ENCODE measurements at places on chromosomes 5 and 9.

DNA sequence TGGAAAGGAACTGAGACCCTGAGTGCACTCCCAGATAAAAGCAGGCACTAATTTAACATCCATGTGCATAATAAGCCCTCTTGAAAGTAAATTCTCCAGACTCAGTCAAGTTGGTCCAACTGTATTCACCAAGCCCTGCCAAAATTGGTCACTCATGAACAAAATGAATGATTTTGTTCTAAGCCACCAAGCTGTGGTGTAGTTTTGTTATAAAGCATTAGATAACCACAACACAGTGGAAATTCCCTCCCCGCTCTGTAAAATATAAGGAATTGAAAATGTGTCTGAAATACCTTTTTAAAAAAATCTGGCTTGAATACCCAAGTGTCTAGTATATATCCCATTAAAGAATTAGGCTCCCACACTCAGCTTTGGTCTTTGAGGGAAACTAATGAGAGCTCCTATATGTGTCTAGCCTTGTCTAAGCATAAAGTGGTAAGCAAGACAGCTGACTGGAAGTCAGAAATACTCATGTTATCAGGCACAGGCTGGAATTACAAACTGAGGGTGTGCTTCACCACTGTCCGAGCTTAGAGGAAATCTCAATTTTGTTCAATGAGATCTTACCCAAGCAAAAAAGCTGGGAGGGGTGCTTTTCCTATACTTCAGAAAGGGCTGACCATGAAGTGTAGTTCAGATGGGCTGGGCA is 33.2 kb downstream of the IDNK start:
- DNase-seq, result no peak

- no peak for DNase-seq
Observed at GRCh38 chr5:1438871-1439270, 6.4 kb downstream of the SLC6A3 start.

GRCh38 chr5:37631939-37632338 is 207.9 kb downstream of the GDNF start:
- DNase-seq, result no peak

GRCh38 chr9:21559402-21560280 is 77.5 kb upstream of the IFNE start:
- peak; percentile 61 for DNase-seq

DNA sequence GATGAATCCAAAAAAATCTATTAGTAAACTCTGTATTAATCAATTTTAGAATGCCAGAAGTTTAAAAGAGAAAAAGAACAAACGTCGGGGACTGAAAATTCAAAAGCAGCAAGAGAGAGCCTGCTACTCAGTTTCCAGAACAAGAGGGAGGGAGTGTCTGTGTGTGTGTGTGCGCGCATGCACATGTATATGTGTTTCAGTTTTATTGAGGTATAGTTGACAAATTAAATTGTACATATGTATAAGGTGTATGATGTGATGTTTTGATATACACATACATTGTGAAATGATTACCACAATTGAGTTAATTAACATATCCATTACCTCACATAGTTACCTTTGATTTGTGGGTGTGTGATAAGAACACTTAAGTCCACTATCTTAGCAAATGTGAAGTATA is 27.6 kb upstream of the GRAMD2B start:
- DNase-seq, result no peak

DNA sequence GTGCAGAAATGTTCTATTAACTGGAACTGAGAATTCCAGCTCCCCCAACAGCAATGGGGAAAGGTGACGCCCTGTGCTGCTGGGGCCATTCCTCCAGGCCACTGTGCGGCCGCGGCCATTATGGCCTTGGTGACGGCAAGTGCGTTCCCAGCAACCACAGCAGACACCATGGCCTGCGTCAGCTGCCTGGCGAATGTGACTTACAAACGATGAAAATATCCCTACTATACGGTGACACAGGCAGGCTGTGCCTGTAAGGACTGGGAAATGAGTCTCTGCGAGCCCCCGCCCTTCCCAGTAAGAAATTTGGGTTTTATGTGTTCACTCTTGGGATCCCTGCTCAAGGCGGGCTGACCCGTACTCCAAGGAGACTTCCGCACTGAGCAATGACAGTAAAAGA is 20.6 kb downstream of the CLPTM1L start:
- DNase-seq, result no peak

DNA sequence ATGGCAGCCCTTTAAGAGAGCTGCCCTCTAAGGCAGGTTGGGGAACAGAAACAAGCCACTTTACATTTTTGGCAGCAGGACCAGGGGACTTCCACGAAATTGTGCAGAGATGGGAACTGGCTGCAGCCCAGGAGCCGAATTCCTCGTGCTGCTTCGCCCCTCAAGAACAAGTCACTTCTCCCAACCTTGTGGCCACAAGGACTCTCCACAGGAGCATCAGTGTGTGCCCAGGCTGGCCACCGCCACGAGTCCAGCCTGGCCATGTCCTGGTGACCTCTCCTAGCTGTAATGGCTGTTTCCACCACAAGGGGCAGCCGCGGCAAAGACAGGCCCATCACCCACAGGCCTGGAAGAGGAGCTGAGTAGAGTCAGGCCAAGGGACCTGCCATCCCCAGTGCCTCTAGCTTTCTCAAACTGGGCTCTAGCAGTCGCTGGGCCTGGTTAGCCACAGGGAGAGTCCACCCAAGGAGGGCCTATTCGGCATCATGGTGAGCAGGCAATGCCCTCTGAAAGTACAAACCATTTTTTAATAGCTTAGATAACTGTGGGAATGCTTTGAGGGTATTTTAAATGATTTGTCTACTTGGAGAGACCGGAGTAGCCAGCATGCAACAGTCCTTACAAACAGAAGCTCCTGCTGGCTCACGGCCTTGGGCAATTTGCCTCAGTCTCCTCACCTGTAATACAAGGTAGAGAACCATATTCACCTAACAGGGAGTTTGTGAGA is 129.0 kb downstream of the COL23A1 start:
- DNase-seq, result no peak

DNA sequence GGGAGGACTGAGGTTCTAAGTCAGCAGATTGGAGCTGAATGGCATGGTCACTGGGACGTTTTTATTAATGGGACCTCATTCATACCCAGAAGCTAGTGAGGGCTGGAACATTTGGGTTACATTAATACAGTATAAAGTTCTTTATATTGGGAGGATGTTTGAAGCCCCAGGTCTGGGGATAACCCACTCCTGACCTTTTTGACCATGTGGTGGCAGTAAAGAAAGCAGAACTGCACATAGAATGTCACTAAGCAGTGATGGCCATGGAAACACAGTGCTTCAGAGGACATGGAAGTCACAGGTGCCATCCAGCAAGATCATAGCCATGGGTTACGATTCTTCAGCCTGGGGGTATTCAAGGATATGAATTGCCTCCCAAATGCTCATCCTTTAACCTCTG is 176.0 kb downstream of the ATP10B start:
- DNase-seq, result no peak

GRCh38 chr5:172229904-172230303 is 35.9 kb downstream of the EFCAB9 start:
- DNase-seq, result no peak

GRCh38 chr5:132877938-132878337 is 4.5 kb downstream of the LEAP2 start:
- DNase-seq, result no peak

- peak; percentile 45 for DNase-seq
Observed at GRCh38 chr9:123003466-123003865, 30.0 kb upstream of the GPR21 start.

DNA sequence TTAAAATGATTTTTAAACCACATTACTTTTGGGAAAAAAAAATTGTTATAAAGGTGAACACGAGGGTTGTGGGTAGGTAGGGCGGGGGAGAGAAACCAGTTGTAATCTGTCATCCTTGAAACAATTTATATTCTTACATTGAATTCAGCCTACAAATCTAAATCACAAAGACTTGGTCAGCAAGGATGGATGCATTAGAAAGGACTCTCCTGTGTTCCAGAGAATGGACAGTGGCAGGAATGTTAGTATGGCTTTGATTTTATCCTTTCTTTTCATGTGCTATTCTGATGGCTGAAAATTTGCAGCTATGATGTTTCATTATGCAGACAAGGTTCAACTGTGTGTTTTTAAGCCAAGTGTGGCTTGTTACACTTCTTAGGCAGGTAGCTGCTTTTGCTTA is 234.7 kb downstream of the SLF1 start:
- no peak for DNase-seq

DNA sequence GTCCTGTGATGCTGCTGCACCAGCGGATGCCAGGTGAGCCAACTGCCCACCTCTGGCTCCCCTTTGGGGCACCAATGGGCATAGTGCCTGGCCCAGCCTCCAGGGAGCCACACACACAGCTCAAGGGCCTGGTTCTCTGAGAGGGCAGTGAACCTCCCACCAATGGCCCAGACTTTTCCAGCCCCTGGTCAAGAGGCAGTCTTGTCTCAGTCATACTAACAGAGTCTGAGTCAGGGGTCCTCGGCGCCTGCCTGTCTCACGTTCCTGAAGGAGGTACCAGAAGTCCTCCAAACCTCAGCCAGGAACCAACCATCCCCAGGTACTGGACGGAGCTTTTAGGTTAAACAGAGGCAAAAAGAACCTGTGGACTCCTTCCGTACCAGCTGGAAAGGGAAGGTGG is 121.1 kb downstream of the C5orf15 start:
- no peak for DNase-seq

DNA sequence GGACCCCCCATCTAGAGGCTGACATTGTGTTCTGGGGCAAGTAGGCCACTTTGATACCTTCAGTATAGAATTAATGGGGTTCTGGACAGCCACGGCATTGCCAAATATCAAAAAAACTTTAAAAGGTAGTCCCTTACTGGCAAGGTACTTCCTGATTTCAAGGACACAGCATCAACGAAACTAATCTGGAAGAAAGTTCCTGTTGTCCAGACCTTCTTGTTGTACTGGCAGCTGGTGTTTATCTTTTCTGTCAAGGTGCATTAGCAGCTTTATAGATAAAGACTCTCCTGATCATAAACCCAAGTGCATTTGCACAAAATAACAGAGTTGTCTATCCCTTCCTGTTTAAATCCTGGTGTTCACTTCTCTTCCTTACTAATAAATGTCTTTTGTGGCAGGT is 23.7 kb upstream of the GOLGA1 start:
- no peak for DNase-seq

GRCh38 chr5:125005266-125005665 is 258.8 kb upstream of the ZNF608 start:
- DNase-seq, result no peak

DNA sequence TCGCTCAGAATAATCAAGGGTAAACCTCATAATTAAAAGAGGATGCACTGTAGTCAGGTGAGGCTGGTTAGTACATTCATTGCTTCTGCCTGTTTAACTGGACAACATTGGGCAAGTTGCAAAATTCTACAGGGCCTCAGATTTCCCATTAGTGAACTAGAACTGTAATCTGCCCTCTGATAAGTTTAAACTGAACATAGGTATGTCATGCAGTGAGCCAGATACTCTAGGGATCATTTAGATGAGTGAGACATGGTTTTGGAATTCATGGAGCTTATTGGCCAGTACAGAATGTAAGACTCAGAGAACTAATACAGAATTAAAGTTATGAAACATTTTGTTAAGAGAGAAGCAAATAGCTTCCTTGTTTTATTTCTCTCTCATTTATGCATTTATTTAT is 35.9 kb downstream of the RNF44 start:
- peak; percentile 75 for DNase-seq

Measured in HCEC 1CT (cell line).